T-helper 22 cell (primary cell): ENCODE measurements at places on chromosomes 2 and 18.

DNA sequence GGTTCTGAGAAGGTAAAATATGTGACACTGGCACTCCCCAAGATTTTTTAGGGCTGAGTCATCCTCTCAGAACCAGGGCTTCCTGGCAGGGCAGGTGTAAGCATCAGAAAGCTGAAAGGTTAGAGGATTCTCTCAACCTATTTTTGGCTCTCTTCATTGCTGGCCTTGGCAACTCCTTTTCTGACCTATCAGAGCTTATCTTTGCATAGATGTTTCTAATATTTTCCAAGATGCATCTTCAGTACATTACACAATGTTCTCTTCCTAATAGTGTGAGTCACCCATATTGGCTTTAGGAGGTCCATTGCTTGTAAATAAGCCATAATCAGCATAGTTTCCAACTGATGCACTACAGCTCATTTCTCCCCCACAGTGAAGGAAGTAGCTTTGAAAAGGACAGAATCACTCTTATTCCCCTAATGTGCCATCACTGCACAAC is 2008.4 kb upstream of the PIK3C3 start:
- no peak for DNase-seq

DNA sequence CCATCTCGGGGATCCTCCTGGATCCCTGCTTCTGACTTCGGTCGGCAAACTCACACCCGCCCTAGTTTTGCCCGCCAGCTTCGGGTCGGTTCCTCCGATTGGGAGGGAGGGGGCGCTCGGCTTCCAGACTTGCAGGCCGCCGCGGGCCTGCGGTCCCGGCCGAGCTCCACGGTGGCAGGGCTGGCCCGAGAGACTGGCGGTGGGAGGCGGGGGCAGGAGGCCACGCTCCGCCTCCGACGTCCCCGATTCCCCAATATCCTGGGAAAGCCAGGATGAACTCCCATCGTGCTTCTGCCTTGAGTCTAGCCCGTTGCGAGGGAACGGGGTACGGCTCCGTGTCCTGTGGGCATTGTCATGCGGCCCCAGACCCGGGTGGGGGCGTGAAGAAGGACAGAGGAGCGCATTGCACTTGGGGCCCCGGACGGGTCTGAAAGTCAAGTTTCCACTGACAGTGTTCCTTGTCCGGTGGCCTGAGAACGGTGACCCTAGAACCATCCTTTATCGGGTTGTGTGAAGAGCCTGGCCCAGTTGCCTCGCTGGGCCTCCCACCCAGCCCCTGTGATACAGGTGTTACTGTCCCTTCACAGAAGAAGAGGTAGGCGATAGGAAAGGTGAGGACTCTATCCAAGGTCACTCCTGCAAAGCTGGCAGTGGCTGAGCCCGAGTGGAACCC is 2.4 kb upstream of the INHBB start:
- DNase-seq: no peak

DNA sequence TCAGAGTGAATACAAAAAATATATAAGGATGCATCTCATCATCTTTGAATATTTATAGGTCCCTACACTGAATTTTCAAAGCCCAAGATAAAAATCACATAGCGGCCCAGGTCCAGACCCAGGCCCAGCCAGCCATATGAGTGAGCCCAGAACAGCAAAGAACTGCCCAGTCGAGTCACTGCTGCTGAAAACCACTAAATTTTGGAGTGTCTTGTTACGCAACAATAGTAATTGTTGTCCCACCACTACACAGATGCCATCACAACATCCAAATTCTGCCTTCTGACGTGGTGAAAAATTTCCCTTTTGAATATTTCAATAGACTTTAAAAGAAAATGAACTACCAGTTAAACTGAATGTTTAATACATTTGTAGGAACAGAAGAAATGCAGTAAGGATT is 5.7 kb downstream of the C18orf32 start:
- no peak for DNase-seq

DNA sequence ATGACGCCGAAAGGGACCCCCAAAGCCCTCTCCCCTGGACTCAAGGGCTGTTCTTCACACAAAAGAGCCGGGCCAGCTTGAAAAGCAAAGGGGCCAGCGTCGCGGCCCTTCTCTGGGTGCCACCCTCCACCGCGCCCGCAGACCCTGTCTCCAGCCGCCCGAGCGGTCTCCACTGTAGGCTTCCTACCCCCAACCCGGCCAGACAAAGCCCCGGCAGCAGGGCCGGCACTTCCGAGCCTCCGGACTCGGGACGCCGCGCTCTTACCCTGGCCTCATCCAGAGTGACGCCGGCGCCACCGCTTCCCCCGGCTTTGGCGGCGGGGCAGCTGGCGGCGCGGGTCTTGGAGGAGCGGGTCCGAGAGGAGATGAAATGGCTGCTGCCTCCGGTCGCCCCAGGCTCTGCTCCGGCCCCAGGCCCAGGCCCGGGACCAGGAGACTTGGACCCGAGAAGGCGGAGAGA is 603 bp downstream of the ATAD2B start:
- DNase-seq: no peak

DNA sequence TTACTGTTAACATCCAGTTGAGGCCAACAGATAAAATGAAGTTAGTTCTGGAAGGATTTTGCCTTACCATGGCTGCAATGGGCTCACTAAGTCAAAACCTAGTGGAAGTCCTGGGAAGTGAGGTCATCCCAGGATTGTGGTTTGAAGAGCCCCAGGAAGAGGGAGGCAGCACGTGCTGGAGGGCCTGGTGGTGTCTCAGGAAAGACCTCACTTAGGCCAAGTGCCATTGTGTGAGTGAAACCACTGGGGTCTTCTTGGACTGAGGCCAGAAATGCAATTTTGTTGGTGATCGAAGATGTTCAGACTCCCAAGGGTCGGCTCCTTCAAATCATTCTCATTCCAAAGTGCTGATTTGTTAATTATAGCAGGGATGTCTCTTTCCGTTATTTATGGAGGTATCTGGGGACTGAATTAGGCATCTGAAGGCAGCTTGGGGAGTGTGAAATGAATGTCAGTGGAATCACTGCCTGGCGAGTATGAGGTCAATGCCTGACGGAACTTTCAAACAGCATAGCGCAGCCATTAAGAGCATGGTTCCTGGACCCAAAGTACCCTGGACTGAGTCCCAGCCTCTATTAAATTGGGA is 60.0 kb downstream of the IL1R2 start:
- no peak for DNase-seq

- DNase-seq: no peak
Observed at GRCh38 chr2:54899576-54900200, 150.6 kb downstream of the RTN4 start.

GRCh38 chr2:181330286-181330685 is 126.9 kb upstream of the ITGA4 start:
- no peak for DNase-seq

GRCh38 chr2:147133286-147133908 is 711.4 kb upstream of the ACVR2A start:
- DNase-seq: no peak

GRCh38 chr2:109128616-109129355 is at the start of gene SH3RF3:
Gene SH3RF3, plus strand, starts transcription at chr2:109129205.
- no peak for DNase-seq

- no peak for DNase-seq
Observed at GRCh38 chr2:53442783-53443182, 324.8 kb upstream of the CHAC2 start.

- no peak for DNase-seq
Observed at GRCh38 chr2:34534761-34535160, 935.7 kb upstream of the FAM98A start.
